ENCODE measurements at places on chromosomes 2 and 18.

DNA sequence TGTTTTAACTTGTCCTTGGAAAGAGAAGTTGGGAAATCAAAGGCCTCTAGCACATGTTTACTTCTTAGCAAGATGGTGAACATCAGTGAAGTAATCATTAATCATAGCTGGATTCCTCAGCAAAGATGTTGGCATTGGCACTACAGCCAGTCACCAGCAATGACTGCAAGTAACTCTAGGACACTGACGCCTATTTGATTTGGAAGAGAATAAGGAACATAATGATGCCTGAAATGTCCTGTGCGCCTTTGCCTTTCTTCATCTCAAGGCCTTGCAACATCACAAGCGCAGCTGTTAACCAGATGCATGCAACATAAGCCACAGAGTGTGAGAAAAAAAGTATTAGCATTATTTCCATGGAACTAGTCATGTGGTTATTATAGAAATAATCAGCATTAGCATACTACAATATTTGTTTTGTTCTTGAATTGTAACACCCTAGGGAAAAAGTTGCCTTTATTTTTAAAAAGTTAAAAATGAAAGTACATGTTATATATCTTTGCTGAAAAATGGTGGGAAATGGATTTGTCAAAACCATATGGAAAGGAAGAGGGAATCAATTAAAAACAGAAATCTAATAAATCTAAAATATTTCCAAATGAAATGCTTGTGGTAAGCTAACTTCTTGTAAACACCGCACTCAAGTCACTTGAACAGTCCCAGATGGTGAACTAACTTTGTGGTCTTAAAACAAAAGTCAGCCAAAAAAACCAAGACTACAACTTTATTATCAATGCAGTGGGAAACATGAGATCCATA is 55.6 kb downstream of the THADA start:
- DNase-seq = peak; percentile 92

DNA sequence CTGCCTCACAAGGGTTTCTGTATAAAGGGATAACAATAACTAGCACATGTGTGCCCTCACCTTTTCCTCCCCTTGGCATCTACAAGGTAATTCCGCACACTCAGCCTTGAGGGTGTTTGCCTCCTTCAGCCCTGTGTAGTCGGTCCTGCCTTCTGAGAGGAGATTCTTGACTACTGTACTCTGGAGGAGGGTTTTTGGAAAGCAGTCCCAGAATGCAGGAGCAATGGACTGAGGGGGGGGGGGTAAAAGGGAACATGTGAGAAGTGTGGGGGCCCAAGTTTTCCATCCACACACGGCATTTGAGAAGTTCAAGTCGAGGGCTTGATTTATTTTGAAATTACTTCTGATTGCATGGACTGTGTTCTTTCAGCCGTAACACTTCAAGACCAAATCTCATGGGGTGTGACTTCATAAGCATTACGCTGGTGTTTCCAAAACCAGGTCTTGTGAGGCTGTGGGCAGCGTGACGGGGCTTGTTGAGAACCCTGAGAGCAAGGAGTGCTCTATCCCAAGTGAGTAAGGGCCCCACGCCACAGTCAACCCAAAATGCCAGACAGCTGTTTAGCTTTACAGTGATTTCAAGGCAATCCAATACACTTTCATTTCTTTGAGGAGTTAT is 198.7 kb upstream of the MEIS1 start:
- no peak for DNase-seq

DNA sequence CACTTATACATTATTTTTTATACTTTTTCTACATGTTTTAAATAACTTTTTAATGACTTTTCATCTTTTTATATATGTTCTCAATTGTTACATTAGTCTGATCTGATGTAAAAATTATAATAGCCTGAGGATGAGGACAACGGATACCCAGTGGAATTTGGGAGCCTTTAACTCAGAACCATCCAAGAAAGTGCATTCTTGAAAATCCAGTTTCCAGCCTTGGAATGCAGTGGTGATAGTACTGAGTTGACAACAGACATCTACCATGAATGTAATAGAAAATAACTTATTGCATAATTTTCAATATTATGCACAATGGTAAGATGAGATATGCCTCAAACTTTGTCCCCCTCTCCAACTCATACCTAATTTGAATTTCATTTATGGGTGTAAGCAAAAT is 120.7 kb upstream of the ZC3H15 start:
- DNase-seq = no peak

- DNase-seq = no peak
Observed at GRCh38 chr18:13934676-13935075, 19.3 kb upstream of the MC2R start.

DNA sequence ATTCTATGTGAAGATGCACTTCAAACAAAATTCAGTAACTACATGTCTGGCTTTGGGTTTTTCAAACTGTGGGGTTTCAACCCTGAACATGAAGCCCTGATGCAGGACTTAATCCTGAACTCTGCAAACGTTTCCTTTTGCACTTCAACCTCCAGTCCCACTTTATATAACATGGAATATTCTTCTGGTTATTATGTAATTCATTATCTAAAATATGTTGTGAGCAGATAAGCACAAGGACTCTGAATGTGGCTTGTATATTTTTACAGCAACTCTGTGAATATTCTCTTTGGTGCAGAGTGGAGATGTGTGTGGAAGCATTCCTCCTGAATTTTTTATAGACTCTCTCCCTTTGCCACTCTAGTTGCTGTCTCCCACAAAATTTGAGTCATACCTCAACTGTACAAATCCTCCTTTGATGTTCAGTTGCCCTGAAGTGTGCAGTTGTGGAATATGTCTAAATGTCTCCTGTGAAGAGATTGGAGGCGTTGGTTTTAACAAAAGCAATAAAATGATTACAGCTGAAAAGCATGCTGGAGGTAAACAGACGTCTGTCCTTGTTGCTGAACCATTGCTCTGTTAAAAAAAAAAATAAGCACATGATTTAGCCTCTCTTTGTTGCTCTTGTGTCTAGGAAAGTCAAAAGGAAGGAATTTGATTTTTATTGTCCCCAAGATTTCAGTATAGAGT is 205.1 kb upstream of the NRP2 start:
- DNase-seq = peak; percentile 64

DNA sequence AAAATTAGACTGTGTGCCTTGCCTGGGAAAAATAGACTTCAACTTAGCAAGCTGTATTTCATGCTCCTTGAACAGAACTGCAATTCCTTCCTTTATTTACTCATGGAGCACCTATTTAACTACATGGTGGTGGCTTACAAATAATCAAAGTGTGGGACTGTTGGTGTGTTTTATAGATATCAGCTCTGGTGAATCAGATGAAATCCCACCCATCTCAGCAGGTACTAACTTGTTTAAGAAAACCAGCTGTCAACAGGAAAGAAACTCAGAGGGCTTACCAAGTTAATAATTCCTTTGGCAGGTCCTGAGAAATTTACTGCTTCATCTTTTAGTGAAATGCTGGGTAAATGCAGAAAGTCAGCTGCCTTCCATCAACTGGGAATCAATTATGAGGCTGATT is 830.6 kb downstream of the SLC4A3 start:
- DNase-seq = no peak

DNA sequence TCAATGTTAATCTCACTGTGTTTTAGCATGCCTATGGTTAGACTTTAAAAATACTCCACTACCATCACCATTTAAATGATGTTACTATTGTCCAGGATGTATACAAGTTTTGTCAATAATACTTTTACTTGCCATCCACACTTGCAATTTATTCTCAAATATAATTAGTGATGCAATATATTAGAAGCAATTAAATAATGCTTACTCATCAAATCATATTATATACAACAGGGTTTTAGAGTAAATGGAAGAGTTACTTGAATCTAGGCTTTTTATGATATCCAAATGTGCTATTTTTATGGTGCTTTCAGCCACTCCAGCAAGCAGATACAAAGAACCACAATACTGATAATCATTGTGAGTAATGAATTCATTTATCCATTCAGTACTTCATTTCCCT is 461.1 kb downstream of the TMEM182 start:
- DNase-seq = no peak

- peak; percentile 77 for DNase-seq
Observed at GRCh38 chr2:694174-694573, 17.0 kb upstream of the TMEM18 start.

GRCh38 chr2:157345647-157346389 is 20.2 kb upstream of the ERMN start:
- DNase-seq = no peak

GRCh38 chr2:9341337-9341887 is 81.9 kb downstream of the ITGB1BP1 start:
- DNase-seq = no peak

GRCh38 chr2:171238946-171239345 is 78.3 kb upstream of the TLK1 start:
- DNase-seq = no peak

GRCh38 chr2:170812710-170813600 is 3.7 kb upstream of the GAD1 start:
- peak; percentile 84 for DNase-seq

Data from IMR-90 (cell line).